ENCODE measurements at places on chromosomes 1 and 21.

GRCh38 chr1:88399690-88400089 lies 284.4 kb upstream of the PKN2 start:
- DNase-seq, result no peak

DNA sequence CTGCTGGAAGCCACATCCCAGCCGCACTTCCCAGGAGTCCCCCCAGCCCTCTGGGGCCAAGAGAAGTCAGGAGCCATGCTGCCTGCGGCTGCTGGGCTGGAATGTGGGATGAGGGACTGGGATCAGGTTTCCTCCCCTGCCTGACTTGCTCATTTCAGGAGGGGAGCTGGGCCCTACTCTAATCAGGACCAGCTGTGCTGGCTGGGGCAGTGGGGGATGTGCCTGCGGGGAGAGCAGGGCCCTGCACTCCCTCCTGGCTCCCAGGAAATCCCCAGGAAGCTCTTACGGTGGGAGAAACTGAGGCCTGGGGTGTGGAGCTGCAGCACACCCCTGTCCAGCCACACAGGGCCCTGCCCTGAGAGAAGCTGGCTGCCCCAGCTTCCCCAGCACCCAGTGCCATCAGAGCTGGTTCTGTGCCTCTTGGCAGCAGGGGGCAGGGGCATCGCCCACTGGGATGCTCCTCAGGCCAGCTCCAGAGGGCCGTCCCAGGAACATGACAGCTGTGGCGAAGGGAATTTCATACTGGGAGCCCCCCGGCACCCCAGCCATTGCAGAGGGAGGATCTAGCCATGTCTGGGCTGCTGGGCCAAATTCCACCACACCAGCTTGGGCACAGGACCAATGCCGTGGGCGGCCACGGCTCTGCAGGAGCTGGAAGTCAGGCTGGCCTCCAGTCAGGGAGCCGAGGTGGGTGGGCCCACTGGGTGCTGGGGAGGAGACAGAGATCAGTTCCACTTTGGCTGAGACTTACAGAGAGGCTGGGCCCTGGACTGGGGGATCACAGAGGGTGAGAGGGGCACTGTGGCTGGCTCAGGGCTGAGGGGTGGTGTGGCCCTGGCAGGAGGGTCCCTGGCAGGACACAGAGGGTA lies 21.3 kb upstream of the PRSS38 start:
- DNase-seq, result no peak

GRCh38 chr1:26994020-26994786 lies 711 bp downstream of the TRNP1 start:
- no peak for DNase-seq

DNA sequence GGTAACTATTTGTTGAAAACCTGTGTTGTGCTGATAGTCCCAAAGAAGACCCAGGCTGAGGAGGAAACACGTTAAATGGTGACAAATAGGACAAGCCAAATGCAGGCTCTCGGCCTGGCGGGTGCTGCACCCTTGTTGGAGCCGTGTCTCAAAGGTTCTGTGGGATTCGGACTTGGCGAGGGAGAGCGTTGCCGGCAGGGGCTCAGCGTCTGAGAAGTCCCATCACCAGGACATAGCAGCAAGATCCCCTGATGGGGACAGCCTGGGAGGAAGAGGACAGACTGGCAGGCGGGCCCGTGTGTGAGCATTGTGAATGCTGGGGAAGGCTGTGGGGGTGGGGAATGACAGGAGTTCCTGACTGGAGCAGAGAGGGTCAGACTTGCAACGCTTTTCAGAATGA lies 142.5 kb downstream of the PGBD5 start:
- DNase-seq, result no peak

GRCh38 chr1:239315631-239316217 lies 70.6 kb upstream of the CHRM3 start:
- DNase-seq, result no peak

- DNase-seq, result no peak
These were observed 411.8 kb upstream of the PTBP2 start for GRCh38 chr1:96309783-96310182.

- no peak for DNase-seq
These were observed 3.0 kb downstream of the CRCT1 start for GRCh38 chr1:152517237-152517811.

DNA sequence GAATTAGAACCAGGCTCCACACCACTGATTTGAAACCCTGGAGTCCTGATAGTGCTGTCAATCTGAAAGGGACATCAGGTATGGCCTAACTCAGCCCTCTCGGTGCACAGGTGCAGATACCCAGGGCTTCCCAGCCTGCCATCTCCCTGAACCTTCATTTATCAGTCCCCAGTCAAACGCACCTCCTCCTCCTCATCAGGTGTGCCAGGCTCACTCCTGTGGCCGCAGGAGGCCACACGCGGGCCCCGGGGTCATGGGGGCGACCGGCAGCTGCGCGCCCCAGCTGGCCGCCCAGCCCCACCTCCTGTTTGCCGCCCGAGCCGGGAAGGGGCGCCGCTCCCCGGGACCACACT lies 572 bp downstream of the FUCA1 start:
- no peak for DNase-seq

DNA sequence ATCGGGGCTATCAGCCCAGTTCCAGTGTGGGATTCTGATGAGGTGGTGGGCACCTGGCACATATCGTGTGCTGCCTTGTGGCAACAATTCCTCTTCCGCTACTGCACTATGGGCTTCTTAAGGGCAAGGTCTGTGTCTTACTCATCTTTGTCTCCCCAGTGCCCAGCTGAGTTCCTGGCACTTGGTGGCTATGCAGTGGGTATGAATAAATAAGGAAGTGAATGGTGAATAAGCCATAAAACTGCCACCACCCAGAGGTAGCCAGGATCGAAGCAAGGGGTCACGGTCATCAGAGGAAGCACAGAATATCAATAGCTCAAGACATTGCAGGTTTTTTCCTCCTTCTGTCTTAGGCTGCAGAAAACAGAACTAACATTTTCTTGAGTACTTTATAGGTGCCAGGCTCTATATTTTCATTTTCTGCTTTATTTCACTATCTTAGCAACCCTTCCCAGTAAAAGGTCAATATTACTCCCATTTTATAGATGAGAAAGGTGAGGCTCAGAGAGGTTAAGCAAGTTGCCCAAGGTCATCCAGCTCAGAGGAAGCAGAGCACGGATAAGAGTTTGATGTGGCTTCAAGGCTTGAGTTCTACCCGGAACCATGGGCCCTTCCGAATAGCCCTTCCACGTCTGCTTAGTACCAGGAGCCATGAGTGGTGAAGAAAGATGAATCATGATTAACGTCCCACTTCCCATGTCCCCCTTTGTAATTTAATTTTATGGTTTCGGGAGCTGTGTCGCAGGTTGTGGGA lies 10.2 kb downstream of the C1orf94 start:
- DNase-seq, result no peak

DNA sequence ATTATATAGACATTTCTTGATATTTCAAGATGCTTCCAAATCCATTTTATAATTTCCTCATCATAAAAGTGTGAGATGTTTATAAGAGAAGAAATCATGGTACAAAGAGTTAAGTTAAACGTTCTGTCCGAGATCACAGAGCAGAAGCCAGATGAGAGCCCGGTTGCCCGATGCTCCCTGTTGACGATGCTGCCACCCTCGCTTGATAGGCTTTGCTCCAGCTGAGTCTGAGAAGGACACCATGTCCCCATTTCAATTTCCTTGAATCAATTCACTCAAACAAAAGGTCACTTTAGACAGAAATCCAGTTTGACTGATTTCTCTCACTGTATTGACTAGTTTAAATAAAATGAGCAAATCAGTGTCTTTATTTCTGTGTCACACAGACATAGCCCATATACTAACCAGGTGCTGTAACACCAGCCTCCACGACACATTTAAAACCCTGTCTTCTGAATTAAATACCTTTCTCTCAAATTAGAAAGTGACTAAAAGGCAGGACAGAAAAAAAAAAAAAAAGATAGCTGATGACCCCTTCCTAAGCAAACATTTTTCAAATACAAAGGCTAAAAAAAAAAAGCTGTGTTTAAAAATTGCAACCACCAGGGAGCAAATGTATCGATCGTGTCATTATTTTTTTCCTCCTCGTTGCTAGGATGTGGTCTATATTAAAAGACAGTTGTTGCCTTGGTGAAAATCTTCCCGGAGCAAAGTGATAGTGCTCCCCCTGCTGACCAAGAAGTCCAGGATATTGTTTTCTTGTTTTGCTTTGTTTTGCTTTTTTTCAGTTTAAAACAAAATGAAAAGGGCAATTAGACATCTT lies 35.2 kb downstream of the DNASE2B start:
- DNase-seq, result peak; percentile 84

- DNase-seq, result no peak
These were observed 4.5 kb downstream of the GUCA2B start for GRCh38 chr1:42157667-42158066.

GRCh38 chr1:7967651-7968050 lies 6.1 kb downstream of the PARK7 start:
- no peak for DNase-seq

DNA sequence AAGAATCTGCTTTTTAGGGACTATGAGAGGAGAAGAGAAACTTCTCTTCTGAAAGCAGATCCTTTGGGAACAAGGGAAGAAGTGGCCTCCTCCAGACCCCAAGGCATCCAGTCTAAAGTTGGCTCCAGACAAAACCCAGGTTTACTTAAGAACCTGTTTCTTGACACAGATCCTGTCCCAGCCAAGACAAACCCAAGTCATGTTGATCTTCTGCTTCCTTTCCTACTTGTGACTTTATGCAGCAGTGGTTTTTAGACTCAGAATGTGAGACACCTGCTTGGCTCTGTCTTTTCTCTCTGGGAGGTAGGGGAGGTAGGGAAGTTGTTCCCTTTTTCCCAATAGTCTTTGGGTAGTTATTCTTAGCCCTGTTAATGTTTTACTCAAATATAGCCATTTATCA lies 38.3 kb downstream of the ELAPOR1 start:
- DNase-seq, result no peak

DNA sequence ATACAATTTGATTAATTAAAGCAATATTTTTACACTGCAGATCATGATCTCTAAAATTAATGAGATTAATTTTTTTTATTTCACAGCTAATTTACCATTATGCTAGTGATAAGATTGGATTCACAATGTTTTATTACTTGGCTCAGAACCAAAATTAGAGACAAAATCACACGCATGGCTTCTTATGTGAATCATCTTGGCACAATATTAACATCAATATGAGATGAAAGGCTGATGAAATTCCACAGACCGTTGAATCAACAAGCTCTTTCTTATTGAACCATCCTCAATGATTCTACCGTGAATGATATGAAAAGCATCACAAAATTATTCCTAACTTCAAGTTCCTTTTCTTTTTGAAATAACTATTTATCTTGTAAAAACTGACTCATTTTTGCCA lies 544.9 kb downstream of the KCNT2 start:
- no peak for DNase-seq

- DNase-seq, result no peak
These were observed 37.3 kb upstream of the HMGN1 start for GRCh38 chr21:39386194-39386593.

DNA sequence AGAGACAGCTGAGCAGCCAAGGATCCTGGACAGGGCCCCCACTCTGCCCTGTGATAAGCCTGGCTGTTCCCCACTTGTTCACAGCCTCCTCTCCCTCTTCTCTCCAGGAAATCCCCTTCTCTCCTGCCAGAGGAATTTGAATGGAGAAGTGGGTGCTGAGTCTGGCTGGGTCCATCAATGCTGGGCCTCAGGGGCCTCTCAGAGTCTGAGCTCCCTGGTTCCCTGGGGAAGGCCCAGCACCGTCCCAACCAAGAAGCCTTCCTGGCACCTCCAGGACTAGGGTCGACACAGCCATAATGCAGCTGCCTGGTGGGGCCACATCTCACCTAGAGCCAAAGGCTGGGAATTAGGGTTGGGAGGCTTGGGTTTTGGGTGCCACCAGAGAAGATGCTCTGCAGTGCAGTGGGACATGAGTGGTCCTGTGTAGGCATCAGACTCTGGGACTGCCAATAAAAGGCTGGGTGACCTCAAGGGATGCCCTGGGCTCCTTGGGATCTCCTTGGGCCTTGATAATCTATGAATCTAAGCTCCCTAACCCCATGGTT lies 2.5 kb downstream of the MYBPH start:
- no peak for DNase-seq

- no peak for DNase-seq
These were observed 268.8 kb upstream of the NR5A2 start for GRCh38 chr1:199758626-199759255.

DNA sequence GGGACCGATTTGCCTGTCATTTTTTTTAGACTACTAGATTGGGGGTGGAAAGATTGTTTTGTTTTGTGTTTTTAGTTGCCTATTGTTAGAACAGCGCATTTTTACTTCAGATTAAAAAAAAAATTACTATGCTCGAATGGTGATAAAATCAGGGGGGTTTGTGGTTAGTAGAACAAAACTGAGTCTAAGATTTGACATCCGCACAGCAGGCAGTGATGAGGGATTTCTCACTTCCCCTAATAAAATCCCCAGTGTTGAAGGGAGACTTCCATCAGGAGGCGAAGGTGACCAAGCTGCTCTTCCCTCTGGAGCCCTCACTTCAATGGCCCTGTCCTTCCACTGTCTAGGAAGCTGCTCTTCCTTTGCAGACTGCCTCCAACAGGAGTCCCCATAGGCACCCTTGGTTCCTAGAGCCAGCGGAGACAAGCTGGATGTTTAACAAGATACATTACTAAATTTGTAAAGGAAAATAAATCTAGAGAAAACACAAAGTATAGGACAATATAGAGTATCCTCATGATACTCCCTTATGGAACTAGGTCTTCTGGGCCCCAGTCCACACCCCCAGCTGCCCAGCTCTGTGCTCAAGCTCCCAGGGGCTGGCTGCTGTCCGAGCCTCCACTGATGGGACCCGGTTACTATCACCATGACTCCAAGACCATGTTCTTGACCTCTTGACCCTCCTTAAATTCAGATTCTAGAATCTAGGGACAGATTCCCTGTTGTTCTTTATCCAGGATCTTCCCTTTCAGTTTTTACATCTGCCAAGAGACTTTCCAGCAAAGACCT lies 31.0 kb downstream of the TENT5C start:
- DNase-seq, result no peak

Data from Panc1 (cell line).